ENCODE measurements at places on chromosomes 4 and X.

- no peak for DNase-seq
Measured at GRCh38 chr4:133866328-133866699, 335.3 kb downstream of the PABPC4L start.

GRCh38 chrX:40805404-40805803, 70.1 kb upstream of the MED14 start:
- no peak for DNase-seq

DNA sequence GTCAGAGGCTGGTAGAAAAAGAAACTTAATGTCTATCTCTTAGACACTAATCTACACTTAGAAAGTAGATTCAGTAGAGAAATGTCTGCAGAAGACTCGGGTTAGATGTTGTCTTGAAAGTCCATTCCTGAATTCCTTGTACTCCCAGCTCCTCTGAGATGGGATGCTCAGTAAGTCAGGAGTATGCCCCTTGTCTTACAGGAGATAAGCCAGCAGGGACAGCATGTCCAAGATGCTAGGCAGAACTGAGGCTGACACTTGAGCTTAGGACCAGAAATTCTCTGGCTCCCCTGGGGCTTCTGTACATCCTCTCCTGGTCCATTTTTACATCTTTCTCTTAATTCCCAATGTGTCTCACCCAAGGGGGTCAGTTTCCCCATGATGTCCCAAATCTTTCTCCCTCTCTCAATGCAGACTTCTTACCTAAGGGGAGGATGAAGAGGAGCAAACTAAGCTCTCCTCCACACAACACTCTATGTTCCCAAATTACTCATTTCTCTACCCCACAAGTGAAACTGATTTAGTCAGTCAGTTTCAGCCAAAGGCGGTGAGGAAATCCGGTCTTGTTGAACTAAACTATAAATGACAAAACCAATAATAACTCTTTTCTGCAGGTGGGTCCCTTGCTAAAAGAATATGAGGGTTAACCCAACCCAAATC, 558.2 kb upstream of the DIPK2B start:
- no peak for DNase-seq

GRCh38 chrX:72568406-72569092, 4.1 kb downstream of the HDAC8 start:
- DNase-seq, result no peak

DNA sequence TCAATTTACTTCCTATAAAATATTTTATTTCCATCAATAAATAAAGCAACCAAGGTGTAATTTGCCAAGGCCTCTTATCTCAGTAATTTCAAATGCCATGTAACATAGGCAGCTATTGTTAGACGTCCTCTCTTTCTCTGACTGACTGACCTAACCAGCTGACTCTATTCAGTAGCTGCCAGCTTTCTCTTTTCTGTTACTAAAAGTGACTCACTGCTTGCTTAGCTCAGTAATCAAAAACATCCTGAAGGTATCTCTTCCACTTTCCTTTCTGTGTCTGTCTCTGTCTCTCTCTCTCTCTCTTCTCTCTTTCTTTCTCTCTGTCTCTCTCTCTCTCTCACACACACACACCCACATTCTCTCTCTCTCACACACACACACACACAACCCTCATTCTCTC, 134.2 kb downstream of the SPOCK3 start:
- DNase-seq, result no peak

GRCh38 chr4:8010618-8011017, 71.0 kb upstream of the AFAP1 start:
- DNase-seq, result no peak

- DNase-seq, result peak; percentile 83
Measured at GRCh38 chr4:153142700-153143438, 61.4 kb upstream of the TRIM2 start.

GRCh38 chr4:127829014-127829413, 46.9 kb downstream of the HSPA4L start:
- no peak for DNase-seq

DNA sequence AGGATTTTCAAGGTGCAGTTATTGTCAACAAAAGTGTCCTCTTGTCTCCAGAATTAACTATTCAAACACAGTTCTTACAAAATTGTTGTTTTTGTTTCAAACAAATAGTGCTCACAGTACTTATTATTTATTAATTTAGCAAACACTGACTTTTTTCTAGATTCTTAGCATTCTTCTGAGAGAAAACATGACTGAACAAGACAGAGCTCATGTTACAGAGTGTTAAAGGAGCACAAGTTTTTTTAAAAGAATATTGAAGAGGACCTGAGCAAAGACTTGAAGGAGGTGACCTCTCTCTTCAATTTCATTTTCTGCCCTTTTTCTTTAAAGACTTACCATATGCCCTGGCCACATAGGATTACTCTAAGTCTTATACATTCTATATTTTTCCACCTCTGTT, 2220.3 kb upstream of the AGA start:
- no peak for DNase-seq

GRCh38 chr4:128516301-128516969, 228.8 kb upstream of the PGRMC2 start:
- peak; percentile 76 for DNase-seq

- no peak for DNase-seq
Measured at GRCh38 chrX:20519146-20519545, 252.4 kb upstream of the RPS6KA3 start.

DNA sequence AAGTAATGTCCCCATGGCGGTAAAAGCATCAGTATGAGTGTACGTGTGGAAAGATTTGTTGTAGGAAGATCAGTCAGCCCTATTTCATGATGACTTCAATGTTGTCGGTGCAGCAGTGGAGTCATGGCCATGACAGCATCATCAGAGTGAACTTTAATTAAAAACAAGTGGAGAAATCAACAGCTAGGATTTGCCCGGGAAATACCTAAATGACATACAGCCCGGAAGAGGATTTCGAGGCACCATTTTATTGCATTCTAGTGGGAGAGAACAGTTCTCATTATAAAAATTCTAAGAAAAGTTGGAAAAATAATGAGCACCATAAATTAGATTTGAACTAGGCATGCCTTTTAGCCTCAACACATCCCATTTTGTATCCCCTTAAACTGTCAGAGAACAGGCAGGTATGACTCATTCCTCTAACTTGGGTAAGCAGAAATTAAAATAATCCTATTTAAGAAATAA, 170.1 kb downstream of the SHROOM3 start:
- DNase-seq, result no peak

DNA sequence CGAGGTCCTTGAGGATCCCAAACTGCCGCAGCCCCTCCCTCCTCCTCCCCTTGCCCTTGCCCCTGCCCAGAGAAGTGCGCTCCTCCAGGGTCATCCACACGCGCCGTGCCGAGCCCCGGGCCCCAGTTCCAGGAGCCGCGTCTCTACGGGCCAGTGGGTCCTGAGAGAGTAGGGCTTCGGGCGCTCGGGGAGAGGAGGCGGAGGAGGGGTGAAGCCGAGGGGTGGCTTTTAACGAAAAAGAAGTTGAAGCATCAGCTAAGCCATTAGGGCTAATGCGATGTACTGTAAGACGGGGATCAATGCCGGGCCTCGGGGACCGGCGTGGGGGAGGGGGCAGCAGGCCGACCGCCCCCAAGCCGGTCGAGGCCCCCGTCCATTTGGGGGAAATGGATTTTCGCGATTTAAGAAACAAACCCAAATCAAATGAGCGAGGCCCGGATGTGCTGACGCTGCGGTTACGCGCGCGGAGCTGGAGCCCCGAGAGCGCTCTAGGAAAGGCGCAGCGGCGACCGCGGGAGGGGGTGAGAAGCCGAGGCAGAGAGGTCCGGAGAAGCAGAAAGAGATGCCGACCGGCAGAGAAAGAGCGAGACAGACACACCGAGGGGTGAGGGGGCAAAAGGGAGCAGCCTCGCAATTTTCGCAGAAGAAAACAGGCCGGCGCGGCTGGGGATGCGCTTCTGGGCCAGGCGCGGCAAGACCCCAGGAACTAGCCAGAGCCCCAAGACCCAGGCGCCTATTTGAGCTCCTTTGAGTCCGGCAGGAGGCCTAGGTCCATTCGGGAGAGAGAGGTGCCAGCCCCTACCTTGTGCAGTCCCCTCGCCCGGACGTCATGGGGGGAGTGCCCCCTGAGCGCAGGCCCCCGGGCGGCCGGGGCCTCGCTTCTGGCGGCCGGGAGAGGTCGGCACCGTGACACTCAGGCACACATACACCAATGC, 13.6 kb downstream of the HMX1 start:
- no peak for DNase-seq

- no peak for DNase-seq
Measured at GRCh38 chr4:168845897-168846296, 164.2 kb downstream of the CBR4 start.

Measured in Karpas-422 (cell line).